Activated T-cell treated with anti-CD3 and anti-CD28 coated beads for 48 hours (primary cell): ENCODE measurements at places on chromosomes 6 and 20.

DNA sequence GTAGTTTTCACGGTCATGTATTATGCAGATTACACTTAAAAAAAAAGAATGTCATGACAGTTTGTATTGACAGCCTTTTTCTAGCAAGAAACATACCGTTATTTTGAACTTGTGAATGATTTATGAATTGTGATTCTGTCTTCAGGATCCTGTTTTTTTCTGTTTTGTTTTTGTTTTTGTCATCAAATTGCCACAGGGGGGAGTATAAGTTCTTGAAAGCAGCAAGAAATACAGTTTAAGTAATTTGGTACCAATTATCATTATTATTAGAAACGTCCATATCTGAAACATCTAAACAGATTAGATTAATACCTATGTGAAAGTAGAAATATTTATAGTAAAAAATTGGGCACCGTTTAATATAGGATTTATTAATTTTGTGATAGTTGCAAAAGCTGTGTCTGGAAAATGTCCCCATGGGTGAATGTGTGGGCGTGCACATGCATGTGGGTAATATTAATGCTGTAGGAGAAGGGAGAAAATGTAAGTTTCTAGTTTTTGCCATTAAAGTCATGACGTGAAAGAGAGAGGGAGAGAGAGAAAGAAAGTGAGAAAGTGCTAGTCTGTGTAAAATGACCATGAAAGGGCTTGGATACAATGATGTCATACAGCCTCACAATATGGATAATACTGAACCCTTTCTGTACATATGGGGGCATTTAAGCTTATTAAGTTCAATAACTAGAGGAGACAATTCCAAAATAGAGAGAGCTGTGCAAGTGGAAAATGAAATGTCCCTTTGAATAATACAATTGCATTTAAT, 9.4 kb upstream of the CCN2 start:
- DNase-seq = no peak

DNA sequence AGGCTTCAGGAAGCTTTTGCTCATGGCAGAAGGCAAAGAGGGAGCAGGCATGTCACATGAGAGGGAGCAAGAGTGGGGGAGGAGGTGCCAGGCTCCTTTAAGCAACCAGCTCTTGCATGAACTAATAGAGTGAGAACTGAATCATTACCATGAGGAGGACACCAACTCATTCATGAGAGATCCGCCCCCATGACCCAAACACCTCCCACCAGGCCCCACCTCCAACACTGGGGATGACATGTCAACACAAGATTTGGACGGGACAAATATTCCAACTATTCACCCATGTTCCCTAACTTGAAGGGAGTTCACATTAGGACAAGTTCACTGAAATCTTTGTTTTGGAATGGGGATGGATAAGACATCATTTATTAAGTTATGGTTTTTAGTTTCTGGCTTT, 155.2 kb upstream of the ESR1 start:
- no peak for DNase-seq

DNA sequence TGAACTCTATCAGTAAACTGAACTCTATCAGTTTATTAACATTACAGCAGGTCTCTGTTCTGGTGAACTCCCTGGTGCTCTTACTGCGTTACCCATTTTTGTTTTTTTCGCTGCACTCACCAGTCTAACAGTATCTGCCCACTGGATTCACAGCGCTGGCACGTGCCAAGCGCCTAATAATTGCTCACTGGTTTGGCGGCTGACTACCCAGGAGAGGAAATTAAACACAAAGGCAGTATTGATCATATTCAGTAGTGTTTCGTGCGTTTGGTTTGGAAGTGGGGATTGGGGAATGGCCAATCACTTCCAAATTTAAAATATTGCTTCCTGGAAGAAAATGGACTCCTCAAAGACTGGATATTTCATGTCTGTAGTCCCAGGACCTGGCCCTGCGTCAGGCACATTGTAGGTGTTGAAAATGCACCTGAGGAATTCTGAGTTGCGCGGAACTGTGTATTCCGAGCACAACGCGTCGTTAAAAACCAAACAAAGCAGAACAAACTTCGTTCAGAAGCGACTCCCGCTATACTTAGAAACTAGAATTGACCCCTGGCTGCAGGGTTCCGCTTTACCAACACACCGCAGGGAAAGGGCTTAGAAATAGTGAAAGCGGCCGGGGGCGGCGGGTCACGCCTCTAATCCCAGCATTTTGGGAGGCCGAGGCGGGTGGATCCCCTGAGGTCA, 1.1 kb upstream of the RPS12 start:
- no peak for DNase-seq

GRCh38 chr6:114718186-114718585, 375.4 kb upstream of the HS3ST5 start:
- no peak for DNase-seq

- no peak for DNase-seq
These were observed 5.3 kb upstream of the COL12A1 start for GRCh38 chr6:75210885-75211739.

GRCh38 chr6:74451953-74452352, 753.9 kb downstream of the COL12A1 start:
- DNase-seq = no peak

DNA sequence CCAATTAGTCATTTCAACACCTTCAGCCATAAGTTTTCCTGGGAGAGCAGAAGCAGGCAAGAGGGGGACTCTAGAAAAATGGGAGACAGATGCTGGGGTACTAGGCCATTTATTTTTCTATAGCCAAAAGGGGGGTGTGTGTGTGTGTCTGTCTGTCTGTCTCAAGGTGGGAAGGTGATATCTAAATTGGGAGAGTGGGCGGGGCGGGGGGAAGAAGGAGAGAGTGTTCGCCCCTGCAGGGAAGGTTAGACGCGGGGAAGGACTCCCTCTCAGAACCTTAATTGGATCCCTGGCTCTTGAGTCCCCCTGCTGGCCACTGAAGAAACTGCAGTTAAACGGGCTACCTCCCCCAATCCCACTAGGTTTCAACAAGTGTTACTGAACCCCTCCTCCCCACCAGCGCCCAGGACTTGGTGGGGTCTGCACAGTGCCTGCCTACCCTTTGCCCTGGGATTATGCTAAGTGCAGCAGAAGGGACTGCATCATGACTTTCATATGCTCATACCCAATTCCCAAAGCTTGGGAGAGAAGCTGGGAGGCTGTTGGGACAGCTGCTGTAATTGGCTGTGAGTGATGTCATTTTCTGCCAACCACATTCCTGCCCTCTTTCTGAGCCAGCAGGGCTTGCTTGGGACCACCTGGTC, 45.8 kb downstream of the FOXP4 start:
- DNase-seq = peak; percentile 68

GRCh38 chr6:73042892-73043291, 182.4 kb downstream of the KHDC1L start:
- DNase-seq = no peak

DNA sequence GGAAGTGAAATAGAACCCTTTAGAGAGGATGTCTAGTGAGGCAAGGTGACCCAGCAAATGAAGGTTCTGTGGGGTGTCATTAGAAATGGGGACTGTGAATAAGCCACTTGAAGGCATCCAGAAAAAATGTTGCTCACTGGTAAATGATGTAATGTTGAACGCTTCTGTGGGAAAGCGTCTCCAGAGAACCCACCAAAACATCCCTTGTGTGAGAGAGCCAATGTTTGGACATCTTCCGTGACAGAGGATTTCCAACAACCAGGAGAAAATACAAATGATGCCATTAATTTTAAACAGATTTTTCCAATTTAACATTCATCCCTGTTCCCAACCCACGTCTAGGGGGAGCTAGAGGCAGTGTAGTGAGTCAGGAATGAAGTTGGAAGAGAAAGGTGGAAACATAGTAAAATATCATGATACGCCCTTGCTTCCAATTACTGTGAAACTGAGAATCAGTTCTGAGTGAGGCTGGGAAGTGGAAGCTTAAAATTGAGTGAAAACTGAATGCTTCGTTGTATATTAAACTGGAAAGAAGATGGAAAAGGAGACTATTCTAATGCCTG, 584.2 kb downstream of the CD109 start:
- DNase-seq = no peak

GRCh38 chr6:167543602-167544497, 219.0 kb downstream of the TTLL2 start:
- DNase-seq = no peak

DNA sequence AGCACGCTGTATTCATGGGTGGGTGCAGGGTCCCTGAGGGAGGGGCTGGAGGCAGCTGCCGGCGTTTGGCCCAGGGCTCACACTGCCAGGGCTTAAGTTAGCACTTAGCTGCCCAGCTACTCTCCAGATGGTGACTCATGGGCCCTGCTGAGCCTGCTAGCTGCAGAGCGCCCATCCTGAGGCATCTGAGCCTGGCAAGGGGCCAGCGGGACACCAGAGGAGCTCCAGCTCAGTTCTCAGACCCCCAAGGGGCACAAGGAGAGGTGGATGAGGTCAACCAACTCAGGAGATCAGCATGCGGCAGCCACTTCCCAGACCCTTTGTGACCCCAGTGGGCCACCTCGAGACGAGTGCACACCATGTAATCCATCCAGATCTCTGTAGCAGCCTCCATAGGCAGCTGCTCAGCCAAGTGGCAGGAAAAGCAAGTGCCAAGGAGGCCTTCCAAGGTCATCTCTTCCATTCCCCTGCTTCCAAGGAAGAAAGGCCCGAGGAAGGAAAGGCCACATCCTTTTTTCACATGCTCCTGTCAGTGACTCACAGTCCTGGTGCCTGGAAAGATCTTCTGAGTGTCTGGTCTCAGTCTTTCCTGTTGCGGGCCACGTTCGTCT, 35.3 kb downstream of the FOXP4 start:
- DNase-seq = no peak

- DNase-seq = no peak
These were observed 18.3 kb downstream of the C20orf173 start for GRCh38 chr20:35510951-35511735.

DNA sequence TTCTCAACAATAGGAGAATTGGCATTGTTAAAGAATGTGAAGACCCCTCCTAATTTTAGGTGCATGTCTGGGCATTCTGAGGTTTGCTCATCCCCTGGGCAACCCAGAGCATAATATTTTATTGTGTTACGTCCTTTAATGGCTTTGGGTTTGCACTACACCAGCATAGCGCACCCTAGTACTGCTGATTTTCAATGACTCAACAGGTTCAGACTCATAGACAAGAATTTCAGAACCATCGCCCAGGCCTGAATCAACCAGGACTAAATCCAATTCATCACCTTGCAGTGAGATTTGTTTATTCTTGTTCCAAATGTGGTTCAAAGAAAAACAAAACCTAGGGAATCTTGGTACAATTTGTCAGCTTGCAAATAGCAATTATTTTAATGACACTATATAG, 137.8 kb upstream of the PHACTR1 start:
- DNase-seq = no peak

DNA sequence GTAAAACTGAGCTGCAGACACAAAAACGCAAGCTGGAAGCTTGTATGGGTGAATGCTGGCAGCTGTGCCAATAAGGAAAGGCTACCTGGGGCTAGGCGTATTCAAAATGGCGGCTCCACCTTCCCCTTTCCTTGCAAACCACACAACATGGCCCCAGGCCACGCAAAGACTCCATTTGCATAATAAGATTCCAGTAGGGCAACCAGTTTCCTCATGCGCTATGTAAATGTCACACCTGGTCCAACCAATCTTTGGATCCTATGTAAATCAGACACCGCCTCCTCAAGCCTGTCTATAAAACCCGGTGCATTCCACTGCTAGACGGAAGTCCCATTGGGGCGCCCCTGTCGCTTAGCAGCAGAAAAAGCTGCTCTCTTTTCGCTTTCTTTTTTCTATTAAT, 505.9 kb upstream of the BTBD3 start:
- DNase-seq = no peak

DNA sequence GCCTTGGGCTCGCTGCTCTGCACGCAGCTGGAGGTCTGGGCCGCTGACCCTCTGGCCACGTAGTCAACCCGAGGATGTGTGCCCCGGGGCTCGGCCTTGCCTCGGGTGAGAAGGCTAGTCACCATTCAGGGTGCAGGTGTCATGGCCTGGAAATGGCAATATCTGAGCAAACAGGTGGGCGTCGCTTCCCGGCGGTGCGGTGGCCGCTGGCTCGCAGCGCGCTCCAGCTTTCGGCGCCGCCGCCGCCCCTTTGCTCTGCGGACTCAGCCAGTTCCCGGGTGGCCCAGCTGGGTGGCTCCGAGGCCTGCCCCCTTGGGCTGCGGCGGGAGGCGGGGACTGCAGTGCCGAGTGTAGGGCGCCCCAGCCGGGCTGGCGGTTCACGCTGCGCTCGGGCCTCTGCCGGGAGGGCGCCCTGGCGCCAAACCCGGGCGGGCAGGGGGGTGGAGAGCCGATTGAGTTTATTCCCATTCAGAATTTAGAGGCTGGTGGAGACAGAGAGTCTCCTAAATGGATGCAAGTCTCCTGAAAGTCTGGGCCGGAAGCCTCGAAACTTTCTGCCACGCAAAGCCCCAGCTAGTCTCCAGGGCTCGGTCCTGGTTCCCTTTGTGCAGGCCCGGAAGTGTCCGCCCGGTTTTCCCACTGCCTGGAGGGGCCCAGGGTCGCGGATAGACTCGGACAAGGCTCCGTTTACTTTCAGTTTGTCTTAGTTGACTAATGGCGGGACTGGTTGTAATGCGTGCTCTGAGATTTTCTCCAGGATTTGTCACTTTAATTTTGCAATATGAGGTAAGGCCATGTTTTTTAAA, 11.3 kb upstream of the TFAP2A start:
- DNase-seq = no peak

- no peak for DNase-seq
These were observed 75.4 kb upstream of the ADGRB3 start for GRCh38 chr6:68559716-68560115.

- DNase-seq = no peak
These were observed 102.7 kb downstream of the JARID2 start for GRCh38 chr6:15348528-15348927.

DNA sequence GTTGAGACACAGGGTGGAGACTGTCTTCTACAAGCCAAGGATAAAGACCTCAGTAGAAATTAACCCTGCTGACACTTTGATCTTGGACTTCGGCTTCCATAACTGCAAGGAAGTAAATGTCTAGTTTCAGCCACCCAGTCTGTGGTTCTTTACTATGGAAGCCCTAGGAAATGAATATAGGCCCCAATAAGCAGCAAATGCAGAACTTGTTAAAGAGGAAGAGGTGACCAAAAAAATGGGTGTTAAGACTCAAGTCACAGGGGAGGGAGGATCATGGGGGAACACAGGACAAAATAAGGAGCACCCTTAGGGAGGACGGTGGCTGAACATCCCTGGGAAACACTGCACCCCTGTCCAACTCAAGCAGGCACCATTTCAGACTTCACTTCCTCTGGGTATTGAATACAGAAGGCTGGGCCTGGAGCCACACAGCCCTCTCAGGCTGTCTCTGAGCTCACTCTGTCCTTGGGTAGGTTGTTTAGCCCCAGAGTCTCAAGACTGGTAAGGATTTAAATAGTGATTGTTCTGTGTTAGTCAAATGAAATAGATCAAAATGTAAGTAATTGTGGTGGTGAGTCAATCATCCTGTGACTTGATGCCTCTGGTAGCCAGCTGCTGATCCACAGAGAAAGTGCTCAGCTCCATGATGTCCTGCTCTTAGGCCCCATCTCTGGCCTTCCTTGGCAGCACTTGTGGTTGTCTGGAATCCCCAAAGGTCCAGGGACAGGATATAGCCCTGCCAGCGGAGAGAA, 30.5 kb upstream of the SIRPD start:
- DNase-seq = no peak

GRCh38 chr6:87482366-87482765, 9.6 kb downstream of the SLC35A1 start:
- DNase-seq = no peak
